Ureter (tissue), 1 donor: ENCODE measurements at places on chromosomes 12 and 14. TPM values are rescaled to one million over a fixed set of nuclear protein-coding genes. Genes with fewer than 3 reads are reported as not detected.

DNA sequence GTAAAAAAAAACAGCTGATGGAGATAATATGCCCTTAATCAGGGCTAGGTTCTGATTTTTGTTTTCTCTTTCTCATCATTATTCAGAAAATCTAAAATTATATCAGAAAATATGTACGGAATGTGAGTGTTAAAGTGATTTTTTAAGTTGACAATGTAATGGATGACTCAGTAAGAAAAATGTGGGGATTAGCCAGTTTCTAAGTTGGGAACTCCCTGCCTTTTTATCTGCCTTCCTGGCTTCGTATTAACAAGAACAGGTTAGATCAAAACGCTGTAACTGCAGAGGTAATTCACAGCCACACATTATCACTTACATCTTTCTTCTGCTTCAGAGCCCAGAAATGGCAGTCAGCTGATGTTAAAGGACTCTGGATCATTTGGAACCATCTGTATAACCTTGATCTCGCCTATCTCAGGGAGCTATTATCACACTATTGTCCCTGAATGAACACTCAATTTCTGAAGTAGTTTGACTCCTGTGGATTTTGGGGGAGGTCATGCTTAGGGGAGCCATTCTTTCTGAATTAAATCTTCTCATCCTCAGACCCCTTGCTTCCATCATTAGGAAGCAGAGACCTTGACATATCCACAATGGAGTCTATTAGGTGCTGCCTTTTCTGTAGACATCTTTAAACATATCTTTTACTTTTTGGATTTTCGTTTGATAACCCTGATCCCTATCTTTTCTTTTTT lies 135.7 kb upstream of the SLC16A7 start:
- DNase-seq: no peak

The JAG2 gene
- total RNA-seq: 42.2 TPM

The P2RX2 gene
- 0.36 TPM for total RNA-seq

The TRHDE gene
- total RNA-seq: 12.1 TPM

The ALDH1L2 gene
- 19.1 TPM for total RNA-seq

DNA sequence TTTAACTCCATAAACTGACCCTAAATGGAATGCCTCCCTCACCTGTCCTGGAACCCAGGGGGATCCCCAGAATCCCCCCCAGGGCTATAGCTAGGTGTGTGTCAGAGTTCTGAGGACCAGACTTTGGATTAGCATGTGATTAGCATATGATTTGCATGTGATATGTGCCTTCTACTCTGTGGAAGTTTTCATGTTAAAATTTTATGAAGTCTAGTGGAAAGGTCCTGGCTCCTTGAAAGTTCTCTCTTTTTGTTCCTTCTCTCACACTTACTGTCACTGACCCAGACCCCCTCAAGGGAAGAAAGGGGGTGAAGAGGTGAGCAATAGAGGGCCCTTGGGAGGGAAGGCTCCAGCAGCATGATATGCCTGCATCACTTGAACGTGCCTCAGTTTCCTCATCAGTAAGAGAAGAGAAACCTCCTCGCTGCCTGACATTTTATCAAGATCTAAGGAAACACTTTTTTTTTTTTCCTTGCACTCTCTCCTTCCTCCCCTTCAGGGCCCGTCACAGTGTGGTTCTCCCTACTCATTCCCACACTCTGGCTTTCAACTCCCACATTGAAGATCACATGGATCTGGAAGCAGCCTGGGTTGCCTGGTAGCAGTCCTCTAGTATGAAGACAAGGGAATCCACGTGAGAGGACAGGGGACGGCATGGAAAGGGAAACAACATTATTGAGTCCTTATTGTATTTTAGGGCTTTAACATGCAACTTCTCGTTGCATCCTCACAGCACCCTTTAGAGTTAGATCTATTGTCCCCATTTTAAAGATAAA lies 3.3 kb upstream of the C1QL4 start:
- DNase-seq: no peak
